CD4-positive, alpha-beta T cell treated with Interleukin-15 for 1 hour (primary cell): ENCODE measurements at places on chromosomes 16 and 17.

GRCh38 chr16:89200124-89200849 is at the start of gene SLC22A31:
SLC22A31 (minus strand) TSS chr16:89200537; CDS start chr16:89200501, 36 bp downstream.
- peak; percentile 15 for DNase-seq

GRCh38 chr17:80771612-80772005 is 220.0 kb upstream of the CHMP6 start:
- no peak for DNase-seq

DNA sequence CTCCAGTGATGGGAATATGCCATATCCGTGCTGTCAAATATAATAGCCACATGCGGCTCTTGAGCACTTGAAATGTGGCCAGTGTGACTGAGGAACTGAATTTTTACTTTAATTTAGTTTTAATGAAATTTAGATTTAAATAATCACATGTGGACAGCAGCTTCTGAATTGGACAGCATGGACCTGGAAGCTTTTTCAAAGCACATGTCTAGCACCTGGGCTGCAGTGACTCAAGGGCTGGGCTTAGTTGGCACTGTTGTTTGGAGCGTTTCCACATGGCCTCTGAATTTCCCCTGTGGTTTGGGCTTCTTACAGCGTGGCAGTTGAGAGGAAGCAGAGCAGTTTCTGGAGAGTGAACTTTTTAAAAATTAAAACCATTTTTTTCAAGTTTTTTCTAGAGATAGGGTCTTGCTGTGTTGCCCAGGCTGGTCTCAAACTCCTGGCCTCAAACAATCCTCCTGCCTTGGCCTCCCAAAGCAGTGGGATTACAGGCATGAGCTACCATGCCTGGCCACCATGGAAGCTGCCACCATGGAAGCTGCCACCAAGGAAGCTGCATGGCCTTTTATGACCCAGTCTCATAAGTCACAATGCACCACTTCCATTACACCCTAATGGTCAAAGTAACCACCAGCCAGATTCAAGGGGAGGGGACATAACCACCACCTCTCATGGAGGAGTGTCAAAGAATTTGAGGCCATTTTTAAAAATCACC is 6.7 kb upstream of the TOB1 start:
- DNase-seq: peak; percentile 58

DNA sequence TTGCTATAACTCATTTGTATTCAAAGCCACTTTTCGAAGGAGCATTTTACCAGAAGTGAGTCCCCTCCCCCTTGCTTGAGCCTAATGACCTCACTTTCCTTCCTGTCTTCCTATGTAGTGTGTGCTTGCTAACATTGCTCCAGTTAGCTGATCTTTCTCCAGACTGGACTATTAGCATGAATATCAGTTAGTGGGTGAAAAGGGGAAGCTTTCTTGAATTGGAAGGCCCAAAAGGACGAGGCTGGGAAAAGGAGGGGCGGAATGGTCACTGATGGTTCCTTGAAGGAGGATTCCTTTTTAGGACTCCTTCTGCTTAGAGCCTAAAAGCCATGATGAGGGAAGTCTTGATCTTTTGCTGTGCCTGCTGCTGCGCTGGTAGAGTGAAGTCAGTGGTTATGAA is 11.9 kb downstream of the MAP3K3 start:
- no peak for DNase-seq

- DNase-seq: no peak
Measured at GRCh38 chr17:4475463-4475862, 23.2 kb upstream of the SPNS2 start.

DNA sequence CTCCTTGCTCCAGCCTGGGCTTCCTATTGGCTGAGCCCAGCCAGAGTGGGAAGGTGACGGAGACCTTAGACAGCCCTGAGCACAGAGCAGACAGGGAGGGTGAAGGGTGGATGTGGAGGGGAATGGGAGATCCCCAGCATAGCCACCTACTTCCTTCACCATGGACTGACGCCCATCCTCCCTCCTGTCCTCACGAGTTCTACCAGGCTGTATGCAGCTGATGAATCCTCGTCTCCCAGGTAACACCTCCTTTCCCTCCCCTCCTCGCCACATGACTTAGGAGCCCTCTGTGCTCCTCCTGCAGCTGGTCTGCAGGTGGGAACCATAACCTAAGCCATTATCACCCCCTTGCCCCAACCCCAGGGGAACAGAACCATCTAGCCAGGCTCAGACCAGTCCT is 9.0 kb upstream of the CRHR1 start:
- DNase-seq: no peak

DNA sequence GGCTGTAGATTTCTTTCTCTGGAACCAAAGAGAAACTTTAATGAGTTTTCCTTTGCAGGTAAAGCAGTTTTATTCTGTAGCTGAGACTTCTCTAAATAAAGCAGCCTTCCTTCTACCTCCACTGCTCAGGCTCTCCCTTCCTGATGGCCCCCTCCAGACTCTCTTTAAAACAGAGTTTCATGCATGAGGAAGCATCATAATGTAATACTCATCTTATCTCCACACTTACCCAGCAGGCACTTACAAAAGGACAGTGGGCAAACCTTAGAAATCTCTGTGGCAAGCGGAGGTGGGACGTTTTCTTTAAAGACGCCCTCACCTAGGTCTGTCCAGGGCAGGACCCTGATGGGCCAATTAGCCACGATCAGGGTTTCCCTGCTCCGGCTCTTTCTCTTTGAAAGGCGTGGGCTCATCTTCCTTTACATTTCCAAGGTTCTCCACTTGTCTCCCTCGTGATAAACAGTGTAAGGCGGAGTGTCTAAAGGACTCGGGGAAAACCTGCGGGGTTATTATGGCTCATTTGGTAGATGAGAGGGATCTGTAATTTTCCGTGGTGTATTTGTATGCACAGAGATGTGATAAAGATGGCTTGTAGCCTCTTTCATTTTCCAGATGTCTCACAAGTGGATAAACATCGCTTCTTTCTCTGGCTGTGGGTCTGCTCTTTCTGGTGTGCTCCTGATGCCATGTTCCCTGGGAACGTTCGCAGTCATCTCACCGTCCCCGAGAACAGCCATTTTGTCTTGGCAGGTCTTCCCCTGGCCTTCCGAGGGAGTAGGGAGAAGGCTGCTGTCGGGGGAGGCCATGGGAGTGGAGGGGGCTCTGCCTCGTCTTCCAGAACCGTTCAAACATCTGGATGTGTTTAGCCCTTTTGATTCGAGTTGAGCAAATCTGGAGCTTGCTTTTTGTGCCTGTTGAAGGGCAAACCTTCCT is 239.0 kb downstream of the CCDC182 start:
- no peak for DNase-seq

DNA sequence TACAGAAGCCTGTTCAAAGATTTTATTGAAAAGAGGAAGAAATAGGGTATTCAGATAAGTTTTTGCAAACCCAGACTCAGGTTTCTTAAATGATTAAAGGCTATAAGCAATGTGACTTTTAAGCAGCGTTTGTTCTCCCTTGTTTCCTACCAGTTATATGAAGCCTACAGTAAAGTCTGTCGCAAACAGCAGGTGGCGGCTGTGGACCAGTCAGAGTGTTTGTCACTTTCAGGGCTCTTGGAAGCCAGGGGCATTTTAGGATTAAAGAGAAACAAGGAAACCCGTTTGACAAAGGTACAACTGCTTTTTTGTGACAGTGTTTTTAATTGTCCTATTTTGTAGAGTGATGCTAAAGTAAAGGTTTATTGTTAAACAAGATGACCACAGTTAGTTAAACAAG is 7.7 kb upstream of the RARA start:
- DNase-seq: no peak

- no peak for DNase-seq
Measured at GRCh38 chr16:35908942-35909341, 2449.5 kb downstream of the TP53TG3F start.

GRCh38 chr16:67174706-67175231 is 4.4 kb downstream of the NOL3 start:
- DNase-seq: no peak

- DNase-seq: peak; percentile 67
Measured at GRCh38 chr17:58447039-58447975, 30.0 kb upstream of the RNF43 start.

GRCh38 chr16:12095275-12096156 is 119.0 kb downstream of the SNX29 start:
- peak; percentile 44 for DNase-seq

GRCh38 chr17:6361733-6362132 is 73.2 kb downstream of the AIPL1 start:
- no peak for DNase-seq

DNA sequence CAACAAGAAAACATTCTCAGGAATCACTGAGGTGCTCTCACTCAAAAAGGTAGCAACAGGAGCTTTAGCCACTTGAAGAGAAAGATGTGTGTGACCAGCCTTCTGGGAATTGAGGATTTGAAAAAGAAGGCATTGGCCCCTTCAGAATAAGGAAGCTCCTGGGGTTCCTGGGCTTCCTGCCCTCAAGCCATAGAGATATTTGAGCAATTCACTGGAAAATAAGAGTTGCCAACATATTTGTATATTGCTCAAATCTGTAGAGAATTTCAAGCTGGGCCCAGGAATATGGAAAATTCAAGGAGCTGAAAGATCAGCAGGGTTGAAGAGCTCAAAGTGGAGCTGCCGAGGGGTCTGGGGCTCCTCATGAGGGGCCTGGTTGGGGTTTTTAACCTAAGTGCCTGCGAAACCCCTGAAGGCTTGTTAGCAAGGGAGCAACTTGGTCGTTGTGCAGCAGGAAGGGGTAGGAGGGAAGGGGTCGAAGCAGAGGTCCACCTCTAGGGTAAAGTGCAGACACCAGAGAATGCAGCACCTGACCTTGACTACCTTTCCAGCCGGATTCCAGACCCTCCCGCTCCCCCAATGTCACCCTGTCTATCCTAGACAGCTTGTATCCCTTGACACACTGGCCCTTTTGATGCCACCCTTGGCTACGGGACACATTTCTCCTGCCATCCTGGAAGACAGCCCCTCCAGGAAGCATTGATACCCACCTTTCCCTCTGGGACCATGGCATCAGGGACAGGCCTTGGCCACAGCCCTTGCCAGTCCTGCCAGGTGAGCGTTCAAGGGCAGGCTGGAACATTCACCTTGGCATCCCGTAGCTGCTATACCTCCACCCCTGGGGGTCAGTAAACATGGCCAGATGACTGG is 67.6 kb upstream of the SREBF1 start:
- DNase-seq: no peak

- DNase-seq: no peak
Measured at GRCh38 chr17:73797594-73798110, 153.4 kb upstream of the SDK2 start.
